Fibroblast of skin of left quadriceps (primary cell): ENCODE measurements at places on chromosomes 5 and 9.

GRCh38 chr5:61624553-61625136, 292.6 kb downstream of the ZSWIM6 start:
- DNase-seq = no peak

DNA sequence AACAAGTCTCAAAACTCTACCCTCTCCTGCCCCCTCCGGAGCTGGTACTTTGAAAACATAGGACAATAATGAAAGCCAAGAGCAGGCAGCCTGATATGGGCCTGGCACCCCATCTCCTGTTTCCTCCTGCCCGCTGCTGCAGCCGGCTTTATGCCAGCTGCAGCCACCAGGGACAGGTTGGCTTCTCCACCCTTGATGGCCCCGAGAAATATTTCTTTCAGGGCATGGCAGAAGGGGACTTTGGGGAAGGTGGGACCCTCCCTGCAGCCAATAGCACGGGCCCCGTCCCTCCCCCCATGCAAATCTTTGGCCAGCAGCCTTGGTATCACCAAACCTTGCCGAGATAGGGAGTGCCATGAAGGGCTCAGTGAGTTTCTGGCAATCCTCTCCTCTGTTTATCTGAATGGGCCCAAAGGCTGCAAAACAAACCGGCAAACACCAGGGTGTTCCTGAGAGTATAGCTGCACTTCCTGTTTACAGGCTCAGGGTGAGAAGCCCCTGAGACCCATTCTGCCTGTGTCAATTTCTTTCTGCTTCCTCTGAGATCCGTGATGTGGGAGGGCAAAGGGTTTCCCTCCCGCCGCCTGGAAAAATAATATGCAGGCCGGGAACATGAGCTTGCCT, 73.4 kb upstream of the BOD1 start:
- no peak for DNase-seq

DNA sequence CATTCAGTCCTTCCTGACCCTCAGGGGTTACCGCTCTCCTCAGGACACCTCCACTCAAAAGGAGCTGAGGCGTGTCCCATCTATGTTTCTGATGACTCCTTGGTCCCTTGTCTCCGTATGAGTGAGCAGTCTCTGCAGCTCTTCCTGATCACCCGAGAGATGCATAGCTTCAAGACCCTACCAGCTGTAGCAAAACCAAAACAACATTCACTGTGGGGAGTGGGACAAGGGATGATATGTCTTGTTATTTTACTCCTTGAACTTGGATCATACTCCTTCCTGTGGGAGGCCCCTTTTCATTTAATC, 14.4 kb downstream of the GLDC start:
- DNase-seq = no peak

DNA sequence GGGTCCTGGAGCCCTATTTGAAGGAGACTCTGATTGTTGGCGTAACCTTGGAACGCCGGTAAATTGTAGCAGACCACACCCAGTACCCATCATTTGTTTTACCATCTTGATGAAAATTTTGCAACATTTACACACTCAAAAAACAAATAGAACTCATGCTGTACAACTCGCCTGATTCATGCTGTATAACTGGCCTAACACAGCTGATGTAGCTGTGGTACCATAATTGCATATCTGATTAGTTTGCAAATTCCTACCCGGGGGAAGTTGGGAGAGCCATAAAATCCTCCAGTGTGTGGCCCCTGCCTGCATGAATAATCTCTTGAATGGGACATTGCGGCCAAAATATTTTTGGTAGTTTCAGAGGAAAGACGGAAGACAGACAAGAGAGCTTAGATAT, 9.7 kb downstream of the NIPAL4 start:
- DNase-seq = no peak

DNA sequence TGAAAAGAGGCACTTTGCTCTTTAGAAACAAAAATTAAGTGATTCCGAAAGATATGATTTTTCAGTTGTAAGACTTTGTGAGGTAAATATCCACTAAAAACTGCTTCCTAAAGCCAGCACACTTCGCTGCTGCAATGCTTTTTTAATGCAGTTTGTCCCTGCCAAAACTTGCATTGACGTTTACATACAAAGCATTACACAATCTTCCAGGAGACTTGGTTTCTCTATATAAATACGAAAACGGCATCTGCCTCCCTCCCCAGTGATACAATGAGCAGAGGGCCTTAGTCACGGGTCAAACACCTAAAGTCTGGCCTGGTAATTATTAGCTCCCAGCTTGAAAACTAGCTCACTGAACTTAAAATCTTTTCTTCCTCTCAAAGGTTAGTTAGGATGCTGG, 170.7 kb downstream of the TSSK1B start:
- no peak for DNase-seq

DNA sequence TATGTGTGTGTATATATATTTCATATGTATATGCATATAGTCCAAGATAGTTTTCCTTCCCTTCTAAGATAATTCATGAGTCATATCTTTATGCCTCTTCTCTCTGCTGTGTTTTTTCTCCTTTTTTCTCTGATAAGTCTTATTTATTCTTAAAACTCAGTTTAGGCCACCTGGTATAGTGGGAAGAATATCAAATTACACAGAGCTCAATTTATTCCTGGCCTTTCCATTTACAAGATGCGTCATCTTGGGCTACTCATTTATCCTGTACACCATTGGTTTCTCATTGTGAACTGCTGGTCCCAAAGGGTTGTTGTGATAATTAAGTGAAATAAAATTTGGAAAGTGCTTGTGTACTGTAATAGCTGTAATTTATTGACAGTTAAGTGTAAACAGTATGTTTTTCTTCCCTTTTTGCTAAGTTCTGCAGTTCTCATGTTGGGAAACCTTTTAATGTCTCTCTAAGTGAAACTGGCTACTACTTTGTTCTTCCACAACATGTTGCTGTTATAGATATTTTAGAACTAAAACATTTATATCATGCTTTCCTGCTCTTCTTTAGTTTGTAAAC, 19.4 kb downstream of the CCDC171 start:
- no peak for DNase-seq
